Activated CD8-positive, alpha-beta T cell treated with anti-CD3 and anti-CD28 coated beads for 36 hours (primary cell): ENCODE measurements at places on chromosomes 3 and 15.

GRCh38 chr15:62835351-62835750, 207.2 kb upstream of the TPM1 start:
- DNase-seq = no peak

DNA sequence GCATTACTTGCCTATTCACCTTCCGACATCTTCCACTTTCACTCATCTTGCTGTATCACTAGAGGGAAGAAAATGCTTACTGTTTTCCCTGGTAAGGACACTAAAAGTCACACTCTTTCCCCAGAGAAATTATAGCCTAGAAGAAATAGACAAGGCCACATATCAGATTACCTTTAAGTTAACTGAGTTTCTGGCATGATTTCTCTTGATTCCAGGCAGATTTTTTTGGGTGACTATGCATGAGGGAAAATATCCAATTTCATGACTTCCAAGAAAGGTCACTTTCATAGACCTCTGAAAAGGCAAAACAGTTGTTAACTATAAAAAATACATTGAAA, 30.3 kb downstream of the TCF12 start:
- DNase-seq = no peak

- no peak for DNase-seq
These were observed 336.1 kb downstream of the FOXP1 start for GRCh38 chr3:71247221-71247957.

- no peak for DNase-seq
These were observed 44.1 kb upstream of the CMTM7 start for GRCh38 chr3:32347343-32348125.

DNA sequence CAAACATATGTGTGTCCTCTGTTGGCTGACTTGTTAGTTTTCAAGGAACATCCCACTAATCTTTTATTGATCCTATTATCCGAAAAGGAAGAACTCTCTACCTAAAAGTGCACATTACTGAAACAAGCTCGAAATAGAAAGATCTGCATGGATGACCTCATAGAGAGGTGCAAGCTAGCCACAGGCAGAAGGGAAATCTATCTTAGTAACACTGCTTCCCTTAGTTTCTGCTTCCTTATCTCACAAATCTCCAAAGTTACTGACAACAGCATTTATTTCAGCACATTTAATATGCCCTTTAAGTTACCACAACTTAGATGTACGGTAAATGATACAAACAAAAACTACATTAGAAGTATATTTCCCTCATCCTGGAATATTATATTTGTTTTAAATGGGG, 285.1 kb upstream of the CCDC54 start:
- no peak for DNase-seq

- DNase-seq = no peak
These were observed 5.8 kb downstream of the GPR171 start for GRCh38 chr3:151197228-151197627.

DNA sequence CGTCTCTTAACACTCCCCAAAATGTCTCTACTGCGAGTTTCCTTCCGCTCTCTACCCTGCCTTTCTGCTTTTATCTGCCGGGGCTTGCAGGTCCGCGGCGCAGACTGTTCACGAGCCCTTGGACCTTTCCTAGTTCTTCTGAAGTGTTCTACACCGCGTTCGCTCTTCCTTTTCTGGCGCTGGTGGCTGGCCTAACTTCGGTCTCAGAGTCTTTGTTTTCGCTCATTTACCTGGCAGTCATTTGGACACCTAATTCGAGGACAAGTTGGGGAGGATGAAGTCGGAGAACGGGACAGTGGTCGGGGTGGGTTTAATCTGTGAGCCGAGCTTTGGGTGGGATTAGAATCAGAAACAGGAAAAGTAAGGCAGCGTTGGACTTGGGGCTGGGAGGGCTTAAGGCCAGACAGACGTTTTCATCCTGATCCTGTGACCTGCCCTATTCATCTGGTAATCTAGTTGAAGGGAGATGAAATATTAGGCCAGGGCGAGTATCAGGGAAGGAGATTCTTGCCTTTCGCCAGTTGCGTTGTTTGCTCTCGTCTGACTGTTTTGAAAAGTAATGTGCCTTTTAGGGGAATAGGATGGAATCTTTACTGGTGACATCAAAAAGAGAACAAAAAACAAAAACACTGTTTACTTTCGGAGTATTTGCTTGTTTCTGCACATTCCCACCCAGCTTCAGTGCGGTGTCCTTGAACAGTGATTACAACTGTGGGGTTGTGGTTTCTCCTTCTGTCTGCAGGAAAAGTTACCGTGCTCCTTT, 1.8 kb downstream of the DIPK2A start:
- DNase-seq = peak; percentile 79

DNA sequence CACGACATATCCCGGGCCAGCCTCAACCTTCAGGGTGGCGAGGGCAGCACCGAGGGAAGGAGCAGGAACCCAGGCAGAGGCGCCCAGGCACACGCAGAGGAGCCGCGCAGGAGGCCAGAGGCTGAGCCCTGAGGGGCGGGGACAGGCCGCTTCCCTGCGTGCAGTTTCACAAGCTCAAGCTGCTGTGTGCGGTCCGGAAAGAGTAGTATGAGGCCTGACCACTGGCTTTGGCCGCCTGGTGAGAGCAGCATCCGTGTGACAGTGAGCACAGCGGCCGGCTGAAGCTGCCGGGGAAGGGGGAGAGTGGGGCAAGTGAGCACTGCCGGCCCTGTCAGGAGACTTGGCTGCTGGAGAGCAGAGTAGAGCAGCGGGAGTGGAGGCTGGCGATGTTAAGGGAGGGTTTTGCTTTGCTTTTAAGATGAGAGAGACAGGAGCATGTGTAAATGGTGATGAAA, 8.7 kb downstream of the ZDHHC19 start:
- DNase-seq = no peak

GRCh38 chr15:48002767-48003166, 118.0 kb upstream of the SLC24A5 start:
- DNase-seq = no peak
